ENCODE measurements at places on chromosomes 2 and 18.

- peak; percentile 73 for DNase-seq
Observed at GRCh38 chr2:234823877-234824376, 127.9 kb upstream of the SH3BP4 start.

GRCh38 chr18:23721696-23722480 lies 32.6 kb downstream of the LAMA3 start:
- no peak for DNase-seq

- no peak for DNase-seq
Observed at GRCh38 chr2:13576406-13577036, 859.8 kb downstream of the TRIB2 start.

GRCh38 chr18:649341-649740 lies 8.1 kb upstream of the TYMS start:
- DNase-seq, result no peak

- no peak for DNase-seq
Observed at GRCh38 chr2:31980674-31981356, 30.0 kb downstream of the MEMO1 start.

DNA sequence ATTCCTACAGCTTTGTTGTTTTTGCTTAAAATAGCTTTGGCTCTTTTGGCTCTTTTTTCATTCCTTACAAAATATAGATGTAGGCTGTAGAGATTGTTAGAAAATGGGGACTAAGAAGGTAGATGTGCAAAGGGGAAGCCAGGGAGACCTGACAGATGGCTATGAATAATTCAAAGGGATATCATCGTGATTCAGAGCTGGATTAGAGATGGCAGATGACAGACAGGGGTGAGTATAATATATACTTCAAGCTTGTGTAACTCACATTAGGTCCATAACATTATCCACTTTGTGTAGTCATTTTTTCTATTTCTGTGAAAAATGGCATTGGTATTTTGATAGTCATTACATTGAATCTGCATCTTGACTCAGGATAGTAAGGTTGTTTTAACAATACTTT lies 422.9 kb upstream of the ST6GAL2 start:
- no peak for DNase-seq

DNA sequence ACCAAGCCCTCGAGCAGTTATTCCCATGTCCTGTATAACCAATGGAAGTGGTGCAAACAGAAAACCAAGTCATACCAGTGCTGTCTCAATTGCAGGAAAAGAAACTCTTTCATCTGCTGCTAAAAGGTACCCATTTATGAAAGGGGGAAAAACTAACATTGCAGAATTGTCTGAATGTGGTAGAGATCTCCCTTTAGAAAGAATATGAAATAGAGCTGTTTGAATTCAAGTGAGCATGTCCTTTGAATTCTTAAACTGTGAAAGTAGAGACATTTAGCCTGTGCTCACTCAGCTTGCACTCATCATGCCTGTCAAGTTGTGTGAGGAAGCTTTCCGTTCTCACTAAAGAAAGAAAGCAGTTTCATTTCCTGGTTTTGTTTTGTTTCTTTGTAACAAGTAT lies 87.4 kb downstream of the EML4 start:
- DNase-seq, result no peak

- DNase-seq, result no peak
Observed at GRCh38 chr2:149611100-149611820, 23.7 kb upstream of the MMADHC start.

DNA sequence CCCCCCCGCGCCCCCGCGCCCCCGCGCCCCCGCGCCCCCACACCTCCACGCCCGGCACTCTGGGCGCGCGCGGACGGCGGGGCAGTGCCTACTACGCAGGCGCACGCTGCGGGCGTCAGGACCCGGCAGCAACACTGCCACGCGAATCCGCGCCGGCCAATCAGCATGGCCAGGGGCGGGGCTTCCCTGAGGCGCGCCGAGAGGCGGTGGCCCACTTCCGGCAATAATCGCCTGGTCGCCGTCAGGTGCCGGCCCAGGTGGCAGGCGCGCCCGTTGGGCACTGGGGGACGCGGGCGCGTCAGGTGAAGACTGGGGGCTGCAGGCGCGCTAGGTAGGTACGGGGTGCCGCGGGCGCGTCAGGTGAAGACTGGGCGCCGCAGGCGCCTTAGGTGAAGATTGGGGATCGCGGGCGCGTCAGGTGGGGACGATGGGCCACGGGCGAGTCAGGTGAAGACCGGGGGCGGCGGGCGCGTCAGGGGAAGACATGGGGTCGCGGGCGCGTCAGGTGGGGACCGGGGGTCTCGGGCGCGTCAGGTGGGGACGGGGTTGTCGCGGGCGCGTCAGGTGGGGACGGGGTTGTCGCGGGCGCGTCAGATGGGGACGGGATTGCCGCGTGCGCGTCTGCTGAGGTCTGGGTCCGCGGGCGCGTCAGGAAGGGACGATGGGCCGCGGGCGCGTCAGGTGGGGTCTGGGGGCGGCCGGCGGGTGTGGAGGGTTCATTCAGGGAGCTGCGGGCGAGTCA lies 219.1 kb downstream of the RTP5 start:
- DNase-seq, result peak; percentile 96
